Neural progenitor cell (in vitro differentiated cells): ENCODE measurements at places on chromosomes 5 and 9.

- no peak for DNase-seq
Measured at GRCh38 chr9:132976571-132976970, 1.9 kb upstream of the GFI1B start.

GRCh38 chr9:95726756-95727155, 148.7 kb upstream of the ERCC6L2 start:
- peak; percentile 74 for DNase-seq

DNA sequence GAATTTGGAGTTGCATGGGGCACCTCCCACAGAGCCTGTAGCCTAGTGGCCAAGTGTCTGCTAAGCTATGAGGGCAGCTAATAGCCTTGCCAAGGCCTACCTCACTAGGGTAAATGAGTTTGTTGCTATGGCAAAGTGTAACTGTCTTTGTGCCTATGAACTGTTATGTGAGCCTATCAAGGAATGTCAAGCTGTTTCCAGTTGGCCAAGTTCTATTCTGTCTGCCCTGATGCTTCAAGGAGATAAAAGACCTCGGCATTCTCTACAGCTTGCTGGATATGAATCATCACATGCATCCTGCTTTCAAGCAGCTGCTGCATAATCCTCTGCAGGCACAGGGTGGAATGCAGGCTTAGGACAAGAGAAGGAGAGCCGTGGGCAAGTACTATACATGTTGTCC, 69.8 kb upstream of the CCDC112 start:
- DNase-seq: no peak

- DNase-seq: no peak
Measured at GRCh38 chr9:112755016-112755427, 4.5 kb downstream of the SNX30 start.

- peak; percentile 2 for DNase-seq
Measured at GRCh38 chr5:63439537-63439936, 522.7 kb downstream of the HTR1A start.

- no peak for DNase-seq
Measured at GRCh38 chr5:63118221-63118620, 539.6 kb downstream of the LRRC70 start.

DNA sequence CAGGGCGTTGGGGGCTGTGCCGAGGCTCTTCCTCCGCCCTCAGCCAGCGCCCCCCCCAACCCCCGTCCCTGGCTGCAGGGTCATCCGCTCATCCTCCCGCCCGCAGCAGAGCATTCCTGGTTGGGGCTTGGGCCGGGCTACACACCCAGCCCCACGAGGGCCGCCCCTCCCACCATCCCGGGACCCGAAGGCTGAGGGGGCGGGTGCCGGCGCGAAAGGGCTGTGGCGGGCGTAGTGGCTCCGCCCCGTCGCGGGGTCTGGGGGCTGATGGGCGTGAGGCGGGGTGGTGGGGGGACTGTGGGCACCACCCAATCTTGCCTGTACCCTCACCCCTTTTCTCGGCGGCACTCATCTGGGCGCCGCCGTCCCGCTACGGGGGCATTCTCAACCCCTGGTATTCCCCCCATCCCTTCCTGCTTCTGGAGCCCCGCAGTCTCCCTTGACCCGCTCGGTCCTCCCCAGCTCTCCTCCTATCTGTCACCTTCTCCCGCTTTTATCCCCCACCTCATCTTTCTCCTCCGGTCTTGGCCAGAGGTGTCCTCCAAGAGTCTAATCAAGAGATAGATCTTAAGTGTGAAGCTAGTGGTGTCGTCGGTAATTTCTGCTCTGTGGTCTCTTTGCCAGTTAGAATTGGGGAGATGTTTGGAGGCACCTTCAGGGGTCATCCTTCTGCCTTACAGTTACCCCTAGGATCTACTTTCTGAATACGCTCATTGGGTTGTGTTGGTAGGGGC, 1.6 kb downstream of the FER start:
- no peak for DNase-seq

- DNase-seq: no peak
Measured at GRCh38 chr5:68149189-68149588, 66.4 kb upstream of the PIK3R1 start.
